ENCODE measurements at places on chromosomes 3 and 15. TPM values are rescaled to one million over a fixed set of nuclear protein-coding genes. Genes with fewer than 3 reads are reported as not detected.

HES1 gene
- polyA plus RNA-seq = 152 TPM

DNA sequence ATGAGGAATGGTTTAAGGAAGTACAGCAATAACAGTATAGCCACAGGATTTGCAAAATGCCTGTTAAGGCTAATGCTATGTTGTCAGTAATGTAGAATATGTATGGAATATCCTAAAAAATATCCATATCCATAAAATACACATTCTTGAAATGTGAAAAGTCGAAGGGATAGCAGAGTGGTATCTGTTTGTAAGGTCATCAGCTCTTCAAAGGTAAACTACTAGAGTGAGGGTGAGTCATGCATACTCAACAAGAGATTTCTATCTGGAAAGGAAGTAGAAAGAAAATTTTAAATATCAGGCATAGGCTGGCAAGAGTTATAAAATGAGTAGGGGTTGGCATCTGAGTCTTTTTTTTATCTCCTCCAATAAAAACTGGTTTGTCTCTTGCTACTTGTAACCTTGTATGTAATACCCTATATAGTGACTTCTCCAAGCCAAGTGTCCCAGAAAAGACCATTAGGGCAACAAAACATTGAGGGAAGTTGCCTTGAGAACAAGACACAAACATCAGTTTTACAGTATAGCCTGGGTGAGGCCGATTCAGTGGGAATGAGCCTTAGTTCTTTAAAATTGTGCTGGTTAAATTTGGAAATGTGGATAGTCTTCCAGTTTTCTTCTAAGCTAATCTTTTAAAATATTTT lies 103.1 kb downstream of the SPATA16 start:
- DNase-seq = no peak

GRCh38 chr3:145191543-145191942 lies 969.4 kb downstream of the PLOD2 start:
- DNase-seq = no peak

GRCh38 chr3:153513236-153513635 lies 351.2 kb downstream of the RAP2B start:
- DNase-seq = no peak
